Activated naive CD4-positive, alpha-beta T cell treated with Interleukin-2 at 50 U/mL for 16 hours (primary cell): ENCODE measurements at places on chromosomes 16 and 17.
A peak's percentile ranks its signal among the peaks of the same experiment; 100 is the strongest.

DNA sequence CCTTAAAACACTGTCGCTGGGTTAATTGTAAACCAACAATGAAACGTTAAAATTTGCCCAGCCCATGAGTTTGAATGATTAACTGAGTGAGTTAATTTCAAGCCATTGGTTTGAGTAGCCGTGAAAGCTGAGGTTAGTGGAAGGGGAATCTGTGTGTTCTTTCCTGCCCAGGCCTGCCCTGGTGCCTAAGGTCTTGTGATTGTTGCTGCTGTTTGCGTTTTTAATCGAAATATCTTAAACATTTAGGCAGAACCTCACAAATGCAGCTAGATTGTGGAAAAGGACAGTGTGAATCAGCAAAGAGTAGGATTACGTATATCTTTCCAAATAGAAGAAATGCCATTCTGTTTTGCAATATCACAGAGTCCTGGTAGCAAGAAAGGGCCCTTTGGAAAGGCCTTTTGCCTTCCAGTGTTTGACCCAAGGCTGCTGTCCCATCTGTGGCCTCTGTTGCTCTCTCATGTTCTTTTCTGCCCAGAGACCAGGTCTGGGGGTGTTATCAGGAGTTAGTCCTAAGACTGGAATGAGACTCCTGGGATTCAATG, 113.8 kb downstream of the MSI2 start:
- DNase-seq = no peak

DNA sequence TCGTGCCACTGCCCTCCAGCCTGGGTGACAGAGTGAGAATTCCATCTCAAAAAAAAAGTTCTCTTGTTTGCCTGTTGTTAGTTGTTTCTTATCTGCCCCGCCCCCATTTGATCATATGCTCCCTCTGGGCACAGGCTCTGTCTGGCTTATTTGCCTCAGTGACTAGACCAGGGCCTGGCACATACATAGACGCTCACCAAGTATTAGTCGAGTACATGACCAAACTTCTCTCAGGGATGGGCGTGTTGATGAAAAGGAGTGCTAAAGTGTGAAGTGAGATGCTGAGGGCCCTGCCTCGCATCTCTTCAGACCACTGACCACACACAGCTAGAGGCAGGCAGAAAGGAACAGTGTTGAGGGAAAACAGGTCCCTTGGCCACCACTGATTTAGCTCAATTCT, 3.3 kb upstream of the HELZ start:
- DNase-seq = no peak

- no peak for DNase-seq
Observed at GRCh38 chr17:76686538-76687297, 24.0 kb downstream of the MXRA7 start.

- peak; percentile 20 for DNase-seq
Observed at GRCh38 chr16:88468275-88469129, 15.4 kb downstream of the ZFPM1 start.

GRCh38 chr17:36687736-36688135, 86.4 kb downstream of the MRM1 start:
- no peak for DNase-seq

- DNase-seq = no peak
Observed at GRCh38 chr17:1852327-1852726, 22.5 kb downstream of the RPA1 start.

GRCh38 chr16:87216148-87216840, 100.9 kb downstream of the C16orf95 start:
- no peak for DNase-seq

- no peak for DNase-seq
Observed at GRCh38 chr17:38613981-38614779, 8.4 kb upstream of the SRCIN1 start.

- no peak for DNase-seq
Observed at GRCh38 chr16:48834576-48834975, 224.6 kb upstream of the N4BP1 start.

GRCh38 chr17:7047566-7047965, 3.7 kb upstream of the SLC16A11 start:
- peak; percentile 51 for DNase-seq

GRCh38 chr17:12993631-12994030, 24.2 kb downstream of the ELAC2 start:
- DNase-seq = no peak

GRCh38 chr17:51050291-51051033, 70.2 kb downstream of the SPAG9 start:
- DNase-seq = no peak

GRCh38 chr16:13823501-13823900, 96.5 kb upstream of the ERCC4 start:
- no peak for DNase-seq

GRCh38 chr16:84271866-84272265, 22.8 kb upstream of the WFDC1 start:
- DNase-seq = no peak

DNA sequence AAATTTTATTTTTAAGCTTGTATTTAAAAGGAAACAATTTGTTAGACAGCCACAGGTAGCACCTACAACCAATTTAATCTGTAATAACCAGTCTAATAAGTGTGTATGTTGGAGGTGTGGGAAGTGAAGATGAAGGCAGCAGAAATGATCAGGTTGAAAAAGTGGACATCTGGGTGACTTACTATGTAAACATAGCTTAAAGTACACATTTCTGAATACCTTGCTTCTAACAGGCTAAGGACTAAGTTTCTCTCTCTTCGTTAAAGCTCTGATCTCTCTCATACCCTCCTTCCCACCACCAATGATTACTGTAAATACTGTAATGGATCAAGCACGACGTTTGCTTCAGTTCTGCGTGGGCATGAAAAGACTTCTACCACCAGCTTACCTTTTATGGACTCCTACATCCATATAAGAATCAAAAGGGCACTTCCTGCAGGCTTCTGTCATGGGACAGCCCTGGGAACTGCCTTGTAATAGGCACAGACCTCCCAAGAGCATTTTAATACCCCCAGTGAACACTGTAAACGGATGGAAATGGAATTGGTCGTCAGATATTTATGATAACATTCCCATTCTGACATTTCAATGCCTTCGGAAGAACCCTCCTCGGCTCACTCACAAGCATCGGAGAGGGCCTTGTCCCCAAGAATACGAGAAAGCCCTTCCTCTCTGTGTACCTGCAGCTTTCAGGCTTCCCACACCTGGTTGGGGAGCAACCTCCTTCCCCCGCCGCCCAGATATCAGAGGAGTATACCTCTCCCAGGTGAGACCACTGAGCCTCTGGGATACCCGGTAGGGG, 700 bp downstream of the CCDC43 start:
- DNase-seq = no peak

DNA sequence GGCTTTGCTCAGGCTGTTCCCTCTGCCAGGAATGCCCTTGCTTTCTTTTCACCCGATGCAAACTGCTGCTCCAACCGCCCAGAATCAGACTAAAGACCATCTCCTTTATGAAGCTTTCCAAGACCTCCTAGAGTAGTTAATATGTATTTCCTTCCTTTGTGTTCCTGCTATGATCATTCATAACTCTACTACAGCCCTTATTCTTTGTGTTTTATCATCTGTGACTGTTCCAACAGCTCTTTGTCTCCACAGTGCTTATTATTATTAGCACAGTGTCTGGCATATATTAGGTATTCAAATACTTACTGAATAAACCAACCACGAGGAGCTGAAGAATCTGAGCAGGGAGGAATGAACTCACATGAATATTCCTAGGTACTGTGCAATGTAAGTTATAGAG, 7.6 kb downstream of the PSME3IP1 start:
- no peak for DNase-seq

DNA sequence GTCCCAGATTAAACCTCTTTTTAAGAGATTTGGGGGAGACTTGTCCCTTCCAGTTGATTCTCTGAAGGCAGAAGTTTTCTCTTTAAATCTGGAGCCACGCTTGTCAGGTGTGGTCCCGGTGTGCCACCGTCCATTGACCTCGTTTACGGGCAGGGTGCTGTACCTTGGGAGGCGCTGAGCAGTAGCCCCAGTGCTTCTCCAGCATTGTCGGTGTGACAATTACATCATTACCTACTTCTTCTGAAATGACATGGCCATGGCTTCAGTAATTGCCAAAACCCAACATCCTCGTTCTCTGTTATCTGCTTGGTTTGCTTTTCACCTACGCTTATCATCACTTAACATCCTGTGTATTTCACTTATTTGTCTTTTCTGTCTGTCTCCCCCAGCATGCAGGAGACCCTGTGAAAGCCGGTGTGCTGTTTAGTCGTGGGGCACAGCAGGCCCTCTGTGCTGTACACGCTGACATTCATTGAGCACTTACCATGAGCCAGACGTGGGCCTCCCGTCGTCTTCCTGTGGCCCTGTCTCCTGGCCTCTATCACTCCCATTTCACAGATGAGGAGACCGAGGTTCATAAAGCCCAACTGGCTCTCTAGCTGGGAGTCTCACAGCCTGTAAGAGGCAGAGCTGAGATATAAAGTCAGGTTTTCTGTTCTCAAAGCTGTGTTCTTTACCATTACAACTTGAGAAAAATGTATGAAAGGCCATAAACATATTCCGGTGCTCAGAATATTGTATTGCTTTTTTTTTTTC, 143.9 kb downstream of the CMIP start:
- no peak for DNase-seq

- DNase-seq = no peak
Observed at GRCh38 chr17:76196675-76197074, 43.6 kb downstream of the RNF157 start.

- DNase-seq = no peak
Observed at GRCh38 chr17:50565402-50566350, 5.2 kb downstream of the CACNA1G start.

DNA sequence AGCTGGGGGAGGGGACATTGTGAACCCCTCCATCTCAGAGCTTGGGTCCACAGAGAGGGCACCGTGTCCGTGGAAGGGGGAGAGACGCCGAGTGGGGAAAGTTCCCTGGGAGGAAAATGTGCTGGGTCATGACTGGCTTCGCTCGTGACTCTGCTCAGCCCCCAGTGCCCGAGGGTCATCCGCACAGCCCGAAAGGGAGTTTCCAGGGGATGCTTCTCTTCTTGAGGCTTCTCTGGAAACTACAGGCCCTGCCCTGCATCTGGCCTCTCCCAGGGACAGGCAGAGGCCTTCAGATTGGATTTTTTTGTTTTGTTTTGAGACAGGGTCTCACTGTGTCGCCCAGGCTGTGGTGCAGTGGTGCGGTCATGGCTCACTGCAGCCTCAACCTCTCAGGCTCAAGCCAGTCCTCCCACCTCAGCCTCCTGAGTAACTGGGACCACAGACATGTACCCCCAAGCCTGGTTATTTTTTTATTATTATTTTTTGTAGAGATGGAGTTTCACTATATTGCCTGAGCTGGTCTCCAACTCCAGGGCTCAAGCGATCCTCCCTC, 9.8 kb upstream of the GSE1 start:
- DNase-seq = no peak

DNA sequence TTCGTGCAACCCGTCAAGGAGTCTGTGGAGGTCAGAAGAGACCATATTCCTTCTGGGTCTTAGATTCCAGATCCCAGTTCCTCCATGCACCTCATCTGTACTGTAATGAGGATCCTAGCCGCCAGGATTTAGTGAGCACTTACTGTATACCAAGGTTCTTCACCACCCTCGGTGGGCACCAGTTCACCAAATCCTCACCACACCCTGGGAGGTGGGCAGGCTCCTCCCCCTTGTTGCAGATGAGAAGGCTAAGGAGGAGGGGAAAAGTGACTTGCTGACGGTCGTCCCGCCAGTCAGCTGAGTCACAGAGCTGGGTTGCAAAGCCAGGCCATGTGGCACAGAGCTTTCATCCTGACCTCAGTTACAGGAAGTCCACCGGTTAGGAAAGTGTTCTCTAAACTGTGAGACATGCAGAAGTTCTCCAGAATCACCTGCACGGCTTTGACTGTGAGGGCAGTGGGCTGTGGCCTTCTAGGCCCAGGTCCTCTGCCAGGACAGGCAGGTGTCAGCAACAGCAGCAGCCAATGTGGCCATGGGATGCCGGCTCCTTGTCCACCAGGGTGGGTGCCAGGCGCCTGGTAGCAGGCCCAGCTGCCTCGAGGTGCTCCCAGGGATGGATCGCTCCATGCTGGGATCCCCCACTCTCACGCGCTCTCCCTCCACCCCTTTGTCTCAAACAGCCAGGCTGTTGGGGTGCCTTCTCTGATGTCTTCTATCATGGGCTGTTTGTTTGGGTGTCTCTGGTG, 240.3 kb upstream of the GSE1 start:
- DNase-seq = no peak

DNA sequence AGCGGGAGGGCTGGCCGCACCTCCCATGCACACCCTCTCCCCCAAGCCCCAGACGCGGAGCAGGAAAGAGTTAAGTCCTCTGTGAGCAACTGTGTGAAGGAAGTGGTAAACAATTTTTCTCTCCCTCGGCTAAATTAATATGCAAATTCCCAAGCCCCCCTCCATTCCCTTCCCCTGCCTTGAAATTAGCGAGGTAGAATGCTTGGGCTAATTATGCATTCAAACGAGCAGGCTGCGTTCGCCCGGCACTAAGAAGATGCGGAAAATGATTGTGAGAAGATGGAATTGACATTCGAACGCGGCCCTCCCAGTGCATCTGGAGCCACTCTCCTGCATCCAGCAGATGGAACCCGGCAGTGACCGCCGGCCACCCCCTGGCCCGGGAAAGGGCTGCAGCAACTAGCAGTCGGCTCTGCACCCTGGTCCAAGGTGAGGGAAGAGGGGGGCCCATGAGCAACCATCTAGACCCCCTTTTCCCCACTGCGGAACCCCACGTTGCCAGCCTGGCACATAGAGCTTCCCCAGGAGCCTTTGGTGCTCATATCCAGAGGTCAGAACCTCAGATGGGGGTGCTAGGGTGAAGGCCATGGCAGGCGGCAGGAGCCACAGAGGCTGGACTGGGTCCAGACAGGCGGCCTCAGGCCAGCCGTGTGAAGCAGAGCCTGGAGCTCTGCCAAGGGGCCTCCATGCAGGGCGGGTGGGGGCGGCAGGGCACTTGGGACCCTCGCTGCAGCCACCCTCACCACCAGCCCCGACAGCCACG, 49.1 kb upstream of the ACSF3 start:
- DNase-seq = no peak

- DNase-seq = no peak
Observed at GRCh38 chr17:61248399-61248798, 151.2 kb upstream of the TBX2 start.

DNA sequence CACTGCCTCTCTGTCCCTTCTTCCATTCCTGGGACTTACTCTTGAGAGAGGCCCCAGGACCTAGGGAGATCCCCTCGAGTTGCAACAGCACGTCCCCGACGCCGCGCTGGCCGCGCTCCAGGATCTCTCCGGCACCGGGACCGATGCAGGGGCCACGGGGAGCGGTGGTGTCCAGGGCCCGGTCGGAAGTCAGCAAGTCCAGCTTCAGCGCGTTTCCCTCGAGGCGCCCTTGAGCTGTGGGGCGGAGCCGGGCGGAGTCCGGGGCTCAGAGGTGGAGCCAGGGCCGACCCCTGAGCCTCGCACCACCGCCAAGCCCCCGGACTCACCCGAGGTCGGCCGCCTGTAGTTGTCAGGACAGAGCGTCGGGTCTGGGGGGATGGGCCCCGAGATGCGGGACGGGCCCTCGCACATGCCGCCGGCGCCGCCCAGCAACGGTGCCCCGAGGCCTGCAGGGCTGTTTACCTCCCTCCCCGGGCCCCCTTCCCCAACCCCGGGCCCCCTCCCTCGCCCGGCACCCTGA, 458 bp downstream of the ENKD1 start:
- no peak for DNase-seq
